ENCODE measurements at places on chromosomes 4 and X. TPM values are rescaled to one million over a fixed set of nuclear protein-coding genes. Genes with fewer than 3 reads are reported as not detected.

DNA sequence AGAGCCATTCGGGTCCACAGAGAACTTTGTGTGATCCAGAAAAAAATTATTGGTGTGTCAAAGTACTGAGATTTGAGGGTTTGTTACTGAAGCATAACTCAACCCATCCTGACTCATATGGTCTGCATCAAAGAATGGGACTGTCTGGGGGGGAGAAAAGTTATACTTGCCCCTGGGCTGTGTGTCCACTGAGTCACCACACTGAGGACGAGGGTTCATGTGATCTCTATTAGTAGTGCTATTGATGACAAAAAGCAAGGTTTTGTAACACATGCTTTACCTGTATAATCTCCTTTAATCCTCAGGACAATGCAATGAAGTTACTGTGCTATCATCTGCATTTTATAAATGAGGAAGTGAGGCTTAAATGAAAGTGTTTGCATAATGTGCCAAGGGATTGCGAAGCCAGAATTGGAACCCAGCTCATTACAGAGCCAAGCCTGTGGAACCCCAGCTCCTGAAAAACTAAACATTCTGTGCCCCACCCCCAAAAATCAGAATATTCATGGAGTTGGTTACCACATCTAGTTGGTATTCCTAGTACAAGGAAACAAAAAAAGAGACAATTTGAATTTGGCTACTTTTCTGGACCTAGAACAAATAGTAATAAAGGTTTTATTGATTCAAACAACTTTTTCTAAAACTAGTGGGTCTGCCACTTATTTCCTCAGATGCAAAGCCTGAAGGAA lies 31.2 kb downstream of the CCDC149 start:
- no peak overlapping the region for H3K27ac ChIP-seq
- H3K4me3 ChIP-seq = no peak overlapping the region
- peaks cover 2% of the 10 kb centered on the region for H3K4me1 ChIP-seq
- no peak for DNase-seq

DNA sequence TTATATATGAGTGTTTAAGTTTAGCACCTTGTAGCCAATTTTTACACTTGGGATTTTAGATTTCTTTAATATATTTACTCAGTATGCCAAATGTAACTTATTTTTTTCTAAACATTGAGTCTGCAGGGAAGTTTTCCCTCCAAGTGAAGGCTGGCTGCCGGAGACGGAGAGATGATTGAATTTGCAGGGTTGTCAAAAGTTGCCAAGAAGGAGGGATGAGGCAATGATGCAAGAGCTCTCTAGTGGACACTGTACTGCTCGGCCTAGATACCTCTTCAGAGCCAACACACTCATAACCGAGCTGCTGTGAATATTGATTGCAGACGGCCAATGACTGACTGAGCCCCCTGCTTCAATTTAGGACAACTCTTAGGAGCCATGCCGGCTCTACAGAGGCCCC lies 318.6 kb upstream of the CASK start:
- H3K4me1 ChIP-seq = no peaks in the 10 kb centered on the region
- no peak overlapping the region for H3K4me3 ChIP-seq

Gene WDR1
- 593 TPM for total RNA-seq

GRCh38 chr4:104492183-104492771 lies 2.4 kb downstream of the CXXC4 start:
- H3K4me3 ChIP-seq = peak overlapping the region; percentile 62
- no peak overlapping the region for H3K27ac ChIP-seq
- DNase-seq = no peak
- no peaks in the 10 kb centered on the region for H3K36me3 ChIP-seq
- peaks cover 2% of the 10 kb centered on the region for H3K27me3 ChIP-seq

Gene GLRA3
- total RNA-seq = not detected

GRCh38 chr4:16687845-16688244 lies 210.6 kb downstream of the LDB2 start:
- H3K4me1 ChIP-seq = peaks cover 2% of the 10 kb centered on the region
- DNase-seq = no peak
- no peaks in the 10 kb centered on the region for H3K36me3 ChIP-seq
- H3K27me3 ChIP-seq = no peaks in the 10 kb centered on the region
- H3K27ac ChIP-seq = no peak overlapping the region

DNA sequence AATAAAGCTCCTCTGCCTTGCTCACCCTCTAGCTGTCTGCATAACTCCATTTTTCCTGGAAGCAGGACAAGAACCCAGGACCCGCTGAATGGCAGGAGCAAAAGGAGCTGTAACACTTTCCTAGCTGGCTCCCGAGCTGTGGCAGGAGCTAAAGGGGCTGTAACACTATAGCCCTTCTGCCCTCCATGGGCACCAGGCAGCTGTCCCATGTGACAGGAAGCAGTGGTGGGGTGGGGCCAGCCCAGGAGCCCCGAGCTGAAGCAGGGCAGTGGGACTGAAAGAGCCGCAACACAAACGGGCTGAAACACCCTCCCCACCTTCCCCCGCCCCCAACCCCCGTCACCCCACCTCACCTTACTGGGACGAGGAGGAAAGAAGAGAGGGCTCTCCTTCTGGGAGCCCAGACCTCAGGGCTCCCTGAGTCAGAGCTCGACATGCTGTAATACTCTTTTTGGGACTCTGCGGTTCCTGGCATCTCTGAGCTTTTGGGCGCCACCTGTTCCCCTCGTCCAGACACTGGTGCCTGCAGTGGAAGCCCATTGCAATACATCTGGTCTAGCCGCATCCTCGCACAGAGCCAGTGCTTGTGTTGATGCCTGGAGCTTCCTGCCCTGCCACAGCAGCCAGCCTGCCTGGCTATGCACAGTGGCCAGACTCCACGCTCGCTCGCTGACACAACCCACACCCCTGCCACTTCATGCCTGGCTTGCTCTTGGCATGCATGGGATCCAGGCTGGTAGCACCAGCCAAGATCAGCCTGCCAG lies 39.4 kb downstream of the PPM1K start:
- no peak overlapping the region for H3K27ac ChIP-seq
- H3K27me3 ChIP-seq = no peaks in the 10 kb centered on the region
- no peak overlapping the region for H3K4me3 ChIP-seq
- DNase-seq = no peak
- no peaks in the 10 kb centered on the region for H3K4me1 ChIP-seq

GRCh38 chrX:95076449-95076848 lies 1402.4 kb downstream of the FAM133A start:
- no peaks in the 10 kb centered on the region for H3K27me3 ChIP-seq
- no peak overlapping the region for H3K4me3 ChIP-seq
- DNase-seq = no peak
- H3K4me1 ChIP-seq = no peaks in the 10 kb centered on the region
- H3K36me3 ChIP-seq = no peaks in the 10 kb centered on the region

DNA sequence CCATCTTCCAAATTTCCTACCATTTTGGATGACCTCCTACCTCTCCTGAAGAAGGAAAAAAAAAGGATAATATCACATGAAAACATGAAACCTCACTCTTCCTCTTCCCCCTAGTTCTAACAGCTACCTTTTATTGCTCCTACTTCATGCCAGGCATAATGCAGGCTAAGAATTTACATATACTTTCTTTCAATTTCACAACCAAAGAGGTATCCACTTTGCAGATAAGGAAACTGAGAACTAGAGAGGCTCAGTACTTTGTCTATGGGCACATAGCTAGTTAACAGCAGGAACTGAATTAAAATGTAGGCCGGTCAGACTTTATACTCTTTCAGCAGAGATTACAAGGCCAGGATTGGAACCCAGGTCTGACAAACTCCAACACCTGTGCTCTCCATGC lies 34.4 kb upstream of the BEND2 start:
- H3K4me1 ChIP-seq = no peaks in the 10 kb centered on the region
- H3K36me3 ChIP-seq = no peaks in the 10 kb centered on the region
- no peaks in the 10 kb centered on the region for H3K27me3 ChIP-seq
- H3K27ac ChIP-seq = no peak overlapping the region

DNA sequence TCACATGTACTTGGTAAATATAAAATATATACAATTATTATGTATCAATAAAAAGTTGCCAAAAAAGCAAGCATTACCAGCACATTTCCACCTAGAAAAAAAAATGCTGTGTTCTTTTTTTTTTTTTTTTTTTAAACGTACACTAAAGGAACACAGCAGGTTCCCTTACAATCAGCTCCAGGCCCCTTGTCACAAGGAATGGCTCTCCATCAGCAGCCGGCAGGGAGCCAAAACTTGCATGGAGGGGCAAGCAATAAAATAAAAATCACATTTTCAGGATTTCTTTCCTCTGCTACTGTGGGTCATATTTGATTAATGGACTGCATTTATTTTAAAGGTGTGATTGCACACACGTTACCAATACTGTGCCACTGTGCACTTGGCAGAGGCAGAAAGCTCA lies 460.3 kb downstream of the GPAT3 start:
- H3K4me3 ChIP-seq = no peak overlapping the region
- H3K4me1 ChIP-seq = no peaks in the 10 kb centered on the region
- H3K27ac ChIP-seq = no peak overlapping the region
- H3K27me3 ChIP-seq = no peaks in the 10 kb centered on the region
- no peak for DNase-seq

Gene TRPC3
- 1.3 TPM for total RNA-seq

GRCh38 chr4:5365071-5366008 lies 314.1 kb downstream of the STK32B start:
- no peaks in the 10 kb centered on the region for H3K4me1 ChIP-seq
- no peak overlapping the region for H3K27ac ChIP-seq

DNA sequence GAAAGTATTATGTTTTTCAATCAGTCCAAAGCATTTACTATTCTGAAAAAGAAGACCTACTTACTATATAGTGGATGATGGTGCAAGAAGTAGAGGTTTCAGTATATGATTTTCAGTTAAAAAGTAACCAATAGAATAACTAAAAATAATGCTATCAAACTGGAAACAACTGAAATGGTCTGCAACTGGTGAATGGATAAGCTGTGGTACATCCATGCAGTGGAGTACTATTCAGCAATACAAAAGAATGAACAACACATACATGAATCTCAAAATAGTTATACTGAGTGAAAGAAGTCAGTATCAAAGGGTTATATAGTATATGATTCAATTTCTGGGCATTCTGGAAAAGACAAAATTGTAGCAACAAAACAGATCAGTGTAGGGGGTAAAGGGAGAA lies 55.9 kb downstream of the PLAC1 start:
- no peaks in the 10 kb centered on the region for H3K4me1 ChIP-seq
- H3K27ac ChIP-seq = no peak overlapping the region
- no peaks in the 10 kb centered on the region for H3K27me3 ChIP-seq
- H3K4me3 ChIP-seq = no peak overlapping the region
- no peaks in the 10 kb centered on the region for H3K36me3 ChIP-seq
- DNase-seq = no peak

Gene DNAAF6
- total RNA-seq = not detected

GRCh38 chr4:158605393-158605792 lies 66.3 kb downstream of the C4orf46 start:
- no peak overlapping the region for H3K4me3 ChIP-seq
- no peaks in the 10 kb centered on the region for H3K27me3 ChIP-seq
- H3K4me1 ChIP-seq = no peaks in the 10 kb centered on the region
- no peak overlapping the region for H3K27ac ChIP-seq

- DNase-seq = no peak
- H3K36me3 ChIP-seq = no peaks in the 10 kb centered on the region
- H3K4me1 ChIP-seq = peaks cover 1% of the 10 kb centered on the region
- H3K4me3 ChIP-seq = no peak overlapping the region
- H3K27me3 ChIP-seq = no peaks in the 10 kb centered on the region
Observed at GRCh38 chr4:41072021-41072777, 142.1 kb downstream of the APBB2 start.

DNA sequence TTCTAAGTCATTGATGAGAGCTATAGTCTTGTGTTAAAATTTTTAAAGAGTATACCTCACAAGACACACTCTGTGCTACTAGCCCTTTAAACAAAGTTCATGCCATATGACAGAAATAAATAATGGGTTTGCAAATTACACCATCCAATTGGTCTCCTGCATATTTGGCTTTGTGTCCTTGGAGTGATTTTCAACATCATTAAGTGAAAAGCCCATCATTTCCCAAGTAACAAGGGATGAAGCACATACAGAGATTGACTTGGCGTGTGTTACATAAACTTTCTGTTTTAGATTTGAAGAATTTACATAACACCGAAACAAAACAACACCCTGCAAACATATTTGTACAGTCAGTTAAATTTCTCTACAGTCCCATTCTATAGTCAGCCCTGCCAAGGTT lies 216.9 kb upstream of the NEIL3 start:
- H3K4me3 ChIP-seq = no peak overlapping the region
- H3K27ac ChIP-seq = no peak overlapping the region
- no peaks in the 10 kb centered on the region for H3K36me3 ChIP-seq
- no peak for DNase-seq
- no peaks in the 10 kb centered on the region for H3K27me3 ChIP-seq

DNA sequence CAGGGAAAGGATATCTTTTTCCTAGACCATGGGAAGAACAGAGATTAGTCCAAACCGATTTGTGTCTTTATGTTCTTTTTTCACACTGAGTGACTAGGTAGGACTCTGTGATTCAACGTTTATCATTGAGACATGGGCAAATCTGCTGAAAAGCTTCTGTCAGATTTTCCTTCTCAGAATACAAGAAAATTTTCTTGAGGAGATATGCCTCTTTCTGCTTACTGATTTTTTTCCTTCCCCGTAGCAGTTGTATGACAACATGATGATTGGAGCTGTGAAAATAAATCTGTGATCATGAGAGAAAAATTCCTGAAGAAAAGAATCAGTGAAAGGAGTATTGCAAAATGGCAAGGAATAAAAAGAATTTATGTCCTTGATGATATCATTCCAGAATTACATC lies 130.6 kb upstream of the FAT4 start:
- DNase-seq = no peak
- no peak overlapping the region for H3K4me3 ChIP-seq
- H3K27me3 ChIP-seq = no peaks in the 10 kb centered on the region
- no peak overlapping the region for H3K27ac ChIP-seq
- H3K36me3 ChIP-seq = no peaks in the 10 kb centered on the region
- no peaks in the 10 kb centered on the region for H3K4me1 ChIP-seq

Gene CSAG1
- total RNA-seq = not detected

DNA sequence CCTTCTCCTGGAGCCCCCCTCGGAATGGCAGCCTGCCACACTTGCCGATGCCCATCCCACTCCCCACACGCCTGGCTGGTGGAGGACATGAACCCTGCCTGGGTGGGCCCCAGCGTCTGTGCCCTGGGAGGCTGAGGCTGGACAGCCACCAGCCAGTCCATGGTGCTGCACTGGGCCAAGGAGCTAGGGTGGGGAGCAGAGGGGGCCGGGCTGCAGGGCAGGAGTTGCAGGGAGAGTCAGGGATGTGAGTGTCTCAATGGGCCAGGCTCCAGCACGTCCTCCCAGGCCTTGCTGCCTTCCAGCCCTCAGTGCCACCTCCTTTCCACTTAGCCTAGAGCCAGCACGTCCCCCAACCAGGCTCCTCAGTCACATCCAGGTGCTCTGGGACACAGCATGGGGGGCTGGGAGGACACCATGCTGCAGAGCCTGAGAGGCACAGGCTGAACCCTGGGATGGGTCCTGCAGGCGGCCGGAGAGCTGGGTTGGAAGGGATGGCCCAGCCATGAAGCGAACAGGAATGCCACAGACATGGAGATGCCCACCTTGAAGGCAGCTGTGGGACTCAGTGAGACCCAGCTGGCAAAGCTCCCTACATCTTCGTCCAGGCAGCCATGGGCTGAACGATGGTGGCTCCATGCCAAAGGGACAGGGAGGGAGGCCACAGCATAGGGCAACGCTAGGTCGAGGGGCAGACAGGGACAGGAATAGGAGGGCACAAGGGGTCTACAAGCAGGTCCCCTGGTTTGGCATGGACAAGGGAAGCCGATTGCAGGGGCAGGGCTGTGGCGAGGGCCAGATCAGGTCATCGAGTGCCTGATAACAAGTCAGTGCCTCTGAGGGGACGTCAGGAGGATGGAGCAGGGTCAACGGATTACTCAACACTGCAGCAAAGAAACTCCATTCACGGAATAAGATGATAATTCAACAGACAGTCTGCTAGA lies 30.1 kb upstream of the MXD4 start:
- peak; percentile 62 for DNase-seq
- H3K36me3 ChIP-seq = no peaks in the 10 kb centered on the region
- no peak overlapping the region for H3K4me3 ChIP-seq
- H3K27ac ChIP-seq = no peak overlapping the region
- no peaks in the 10 kb centered on the region for H3K27me3 ChIP-seq

Gene MOSPD2
- 21.3 TPM for total RNA-seq
